Stomach (tissue), 19 donors: ENCODE measurements at places on chromosomes 6 and 20. TPM values are rescaled to one million over a fixed set of nuclear protein-coding genes. Genes with fewer than 3 reads are reported as not detected.

CUL7 gene
- 14.1 TPM for total RNA-seq

GRCh38 chr20:856361-856775, 22.9 kb downstream of the FAM110A start:
- H3K27ac ChIP-seq, result no peak overlapping the region
- H3K36me3 ChIP-seq, result no peaks in the 10 kb centered on the region
- H3K4me3 ChIP-seq, result no peak overlapping the region
- H3K27me3 ChIP-seq, result no peaks in the 10 kb centered on the region
- peaks cover 16% of the 10 kb centered on the region for H3K4me1 ChIP-seq

MEI4 gene
- not detected for total RNA-seq

TLDC2 gene
- 4.8 TPM for total RNA-seq

MUCL3 gene
- 252 TPM for total RNA-seq

- peaks cover 12% of the 10 kb centered on the region for H3K4me1 ChIP-seq
- DNase-seq, result no peak
- no peaks in the 10 kb centered on the region for H3K36me3 ChIP-seq
- no peaks in the 10 kb centered on the region for H3K27me3 ChIP-seq
- H3K4me3 ChIP-seq, result no peak overlapping the region
Measured at GRCh38 chr6:110390404-110390803, 25.0 kb downstream of the DDO start.

DNA sequence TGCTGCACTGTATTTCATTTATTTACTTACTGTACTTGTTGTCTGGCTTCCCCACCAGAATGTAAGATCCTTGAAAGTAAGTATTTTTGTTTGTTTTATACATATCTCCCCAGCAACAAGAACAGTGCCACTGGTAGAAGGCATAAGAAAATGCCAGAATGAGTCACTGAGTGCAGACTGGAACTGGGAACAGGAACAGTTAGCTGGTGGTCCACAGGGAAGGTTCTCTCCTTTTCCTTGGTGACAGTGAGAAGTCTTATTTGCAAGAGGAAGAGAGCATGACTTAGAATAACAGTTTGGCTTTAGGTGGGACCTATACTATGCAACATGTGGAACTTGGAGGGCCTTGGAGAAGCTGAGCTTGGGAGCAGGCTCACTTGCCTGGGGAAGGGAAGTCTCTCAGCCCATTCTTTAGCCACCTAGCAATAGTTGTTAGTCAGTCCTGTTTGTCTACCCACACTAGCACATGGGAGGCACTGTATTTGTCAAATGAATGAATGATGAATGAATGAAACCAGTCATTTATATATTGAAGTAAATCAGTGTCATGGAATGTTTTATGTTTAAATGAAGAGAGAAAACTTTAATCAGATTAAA, 203.5 kb downstream of the KCNQ5 start:
- H3K27me3 ChIP-seq, result no peaks in the 10 kb centered on the region
- no peaks in the 10 kb centered on the region for H3K4me1 ChIP-seq
- DNase-seq, result no peak

- no peak overlapping the region for H3K27ac ChIP-seq
- H3K27me3 ChIP-seq, result no peaks in the 10 kb centered on the region
- no peak overlapping the region for H3K4me3 ChIP-seq
- H3K4me1 ChIP-seq, result no peaks in the 10 kb centered on the region
- no peak for DNase-seq
Measured at GRCh38 chr6:40473026-40473425, 114.1 kb downstream of the LRFN2 start.
